ENCODE measurements at places on chromosomes 16 and 17.

GRCh38 chr16:57039148-57039812, 49.9 kb downstream of the NLRC5 start:
- DNase-seq = no peak

DNA sequence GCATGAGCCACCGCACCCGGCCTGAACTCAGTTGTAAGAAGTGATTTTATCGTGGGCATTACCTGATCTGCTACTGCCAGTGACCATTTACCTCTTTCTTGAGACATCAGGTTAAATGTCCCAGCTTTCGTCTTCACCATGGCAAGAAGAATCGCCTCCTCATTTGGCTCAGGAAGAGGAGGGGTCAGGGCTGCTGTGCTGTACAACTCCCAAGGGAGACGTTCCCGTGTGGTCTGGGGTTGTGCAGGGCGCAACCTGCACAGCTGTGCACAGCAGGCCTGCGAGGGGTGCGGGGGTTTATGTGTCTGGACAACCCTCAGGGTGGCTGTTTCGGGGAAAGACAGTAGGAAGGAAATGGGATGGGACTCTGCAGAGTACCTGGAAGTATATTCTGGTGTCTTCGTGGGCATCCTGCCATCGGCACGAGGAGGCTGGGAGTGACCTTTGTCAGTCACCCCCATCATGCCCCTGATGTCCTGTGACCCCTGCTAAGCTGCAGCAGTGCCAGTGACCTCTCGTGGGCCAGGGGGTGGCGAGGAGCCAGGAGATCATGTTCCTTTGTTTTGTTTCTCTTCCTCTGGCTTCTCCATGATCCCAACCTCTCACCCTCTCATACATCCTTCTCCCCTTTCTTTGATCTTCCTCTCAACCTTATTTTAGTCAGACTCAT, 27.3 kb downstream of the CIBAR2 start:
- DNase-seq = no peak

DNA sequence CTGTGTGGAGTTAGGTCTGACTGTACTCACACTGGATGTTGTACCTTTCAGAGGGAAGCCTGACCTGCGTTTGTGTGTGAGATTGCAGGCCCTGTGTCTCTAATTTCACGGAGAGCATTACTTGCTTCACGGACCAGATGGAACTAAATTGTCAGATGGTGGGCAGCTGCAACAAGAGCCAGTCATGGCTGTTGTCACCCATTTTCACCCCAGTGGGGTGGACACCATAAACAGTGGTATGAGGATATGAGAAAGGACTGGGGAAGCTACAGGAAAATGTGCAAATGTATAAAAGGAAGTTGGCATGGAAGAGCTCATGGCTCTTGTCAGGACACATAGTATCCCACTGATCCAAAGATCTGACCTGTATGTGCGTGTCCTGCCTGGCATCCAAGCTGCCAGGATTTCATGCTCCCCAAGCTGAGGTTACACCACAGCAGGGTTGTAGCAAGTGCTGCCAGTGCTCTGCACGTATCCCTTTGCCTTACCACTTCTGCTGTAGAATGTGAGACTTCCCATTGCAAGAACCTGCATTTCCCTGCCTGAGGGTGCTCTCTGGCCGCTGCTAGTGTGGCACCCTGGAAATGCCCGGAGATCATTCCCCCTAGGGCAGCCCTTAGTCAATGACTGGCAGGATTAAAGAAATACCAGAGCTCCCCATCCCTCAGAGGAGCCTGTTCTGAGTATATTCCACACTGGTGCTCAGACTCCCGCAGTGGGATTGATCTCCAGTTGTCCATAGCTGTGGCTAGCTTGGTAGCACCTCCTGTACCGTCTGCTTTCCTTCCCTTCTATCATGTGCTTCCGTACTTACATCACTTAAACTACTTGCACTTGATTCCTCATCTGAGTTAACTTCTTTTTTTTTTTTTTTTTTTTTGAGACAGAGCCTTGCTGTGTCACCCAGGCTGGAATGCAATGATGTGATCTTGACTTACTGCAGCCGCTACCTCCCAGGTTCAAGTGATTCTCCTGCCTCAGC, 70.4 kb upstream of the TANC2 start:
- no peak for DNase-seq

- no peak for DNase-seq
Observed at GRCh38 chr17:58409432-58409831, 7.9 kb downstream of the RNF43 start.

DNA sequence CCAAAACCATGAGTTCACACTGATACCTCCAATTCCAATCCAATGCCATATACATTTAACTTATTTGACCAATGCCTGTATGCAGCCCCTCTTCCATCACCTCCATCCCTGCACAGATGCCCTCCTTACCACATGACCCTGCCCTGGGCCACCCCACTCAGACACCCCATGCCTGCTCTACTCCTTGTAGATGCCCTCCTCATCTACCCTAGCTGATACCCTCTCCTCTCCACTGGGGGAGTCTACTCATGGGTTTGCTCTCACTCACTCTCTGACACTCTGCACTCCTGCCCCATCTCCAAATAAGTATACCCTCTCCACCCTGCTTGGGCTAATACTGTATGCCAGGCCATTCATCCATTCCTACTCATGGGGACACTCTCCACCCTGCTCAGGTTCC, 16.0 kb upstream of the CMTM4 start:
- no peak for DNase-seq

DNA sequence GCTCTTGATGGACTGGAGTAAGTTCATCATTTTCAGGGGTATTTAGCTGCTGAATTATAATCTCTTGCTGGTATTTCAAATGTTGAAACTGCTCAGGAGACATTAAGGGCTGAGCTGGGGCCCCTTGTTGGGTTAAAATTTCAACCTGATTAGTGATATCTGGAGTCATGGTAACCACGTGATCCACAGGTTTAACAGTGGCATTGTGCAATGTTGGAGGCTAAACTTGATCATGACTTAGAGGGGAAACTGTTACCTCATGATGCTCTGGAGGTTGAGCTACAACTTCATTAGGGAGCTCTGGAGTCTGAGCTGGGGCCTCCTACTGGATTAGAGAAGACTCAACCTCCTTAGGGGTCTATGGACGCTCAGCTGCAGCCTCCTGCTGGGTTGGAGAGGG, 17.2 kb upstream of the MPP2 start:
- no peak for DNase-seq

DNA sequence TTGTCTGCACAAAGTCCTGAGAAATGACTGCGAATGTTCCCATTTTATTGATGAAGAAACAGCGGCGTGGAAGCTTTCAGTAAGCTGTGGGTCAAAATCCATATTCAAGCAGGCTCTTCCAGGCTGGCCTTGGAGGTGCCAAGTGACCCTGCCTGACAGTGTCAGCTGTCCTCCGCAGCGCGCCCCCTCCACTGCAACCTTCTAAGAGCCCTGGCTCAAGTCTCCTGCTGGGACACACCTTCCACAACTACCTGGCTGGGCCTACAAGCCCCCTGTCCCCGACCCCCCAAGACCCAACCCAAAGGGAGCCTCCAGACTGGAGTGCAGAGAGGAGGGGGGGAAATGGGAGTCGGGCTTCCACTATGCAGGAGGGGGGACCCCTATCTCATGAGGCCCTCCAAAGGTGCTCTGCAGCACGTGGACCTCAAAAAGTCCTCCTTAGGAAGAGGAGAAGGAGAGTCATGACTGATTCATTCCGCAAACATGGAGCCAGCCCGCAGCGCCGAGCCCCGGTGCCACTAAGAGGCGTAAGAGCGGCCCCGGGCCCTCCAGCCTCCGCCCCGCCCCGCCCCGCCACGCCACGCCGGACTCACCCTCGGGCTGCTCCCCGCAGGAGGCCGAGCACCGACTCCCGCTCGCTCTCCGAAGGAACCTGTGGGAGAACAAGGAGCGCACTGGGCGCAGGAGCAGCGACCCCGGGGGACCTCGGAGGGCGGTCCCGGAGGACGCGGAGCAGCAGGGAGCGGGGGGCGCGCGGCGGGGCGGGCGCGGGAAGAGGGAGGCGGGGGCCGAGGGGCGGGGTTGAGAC, 574 bp downstream of the MPP3 start:
- DNase-seq = peak; percentile 17

- DNase-seq = no peak
Observed at GRCh38 chr17:8332688-8333087, 7.0 kb upstream of the ODF4 start.

DNA sequence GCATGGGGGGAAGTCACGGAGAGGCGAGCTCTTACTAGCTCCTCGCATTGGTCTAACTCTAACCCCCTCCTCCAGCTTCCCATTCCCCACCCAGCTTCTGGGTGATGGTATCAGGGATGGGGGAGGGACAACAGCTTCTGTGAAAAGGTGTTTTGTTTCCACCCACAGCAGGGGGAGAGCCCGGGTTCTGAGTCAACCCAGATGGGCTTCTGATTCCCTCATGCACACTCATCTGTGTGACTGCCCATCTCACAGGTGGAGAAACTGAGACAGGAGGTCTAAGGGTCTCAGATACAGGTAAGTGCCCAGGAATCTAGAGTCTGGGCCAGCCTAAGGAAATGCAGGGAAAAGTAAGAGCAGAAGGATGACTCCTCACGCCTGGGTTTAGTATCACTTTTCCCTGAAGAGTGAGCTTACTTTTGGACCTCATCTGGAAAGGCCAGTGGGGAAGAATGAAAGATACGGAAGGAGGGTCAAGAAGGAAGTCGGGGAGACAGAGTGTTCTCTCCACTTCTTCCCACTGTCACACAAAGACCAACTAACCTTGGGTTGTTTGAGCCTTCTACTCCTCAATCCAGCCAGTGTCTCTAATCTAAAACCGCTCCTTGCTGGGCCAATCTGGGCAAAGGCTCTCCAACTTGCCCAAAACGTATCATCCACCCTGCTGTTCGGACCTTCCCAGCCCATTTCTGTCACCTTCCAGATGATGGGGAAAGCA, 3.1 kb upstream of the TLCD2 start:
- no peak for DNase-seq

DNA sequence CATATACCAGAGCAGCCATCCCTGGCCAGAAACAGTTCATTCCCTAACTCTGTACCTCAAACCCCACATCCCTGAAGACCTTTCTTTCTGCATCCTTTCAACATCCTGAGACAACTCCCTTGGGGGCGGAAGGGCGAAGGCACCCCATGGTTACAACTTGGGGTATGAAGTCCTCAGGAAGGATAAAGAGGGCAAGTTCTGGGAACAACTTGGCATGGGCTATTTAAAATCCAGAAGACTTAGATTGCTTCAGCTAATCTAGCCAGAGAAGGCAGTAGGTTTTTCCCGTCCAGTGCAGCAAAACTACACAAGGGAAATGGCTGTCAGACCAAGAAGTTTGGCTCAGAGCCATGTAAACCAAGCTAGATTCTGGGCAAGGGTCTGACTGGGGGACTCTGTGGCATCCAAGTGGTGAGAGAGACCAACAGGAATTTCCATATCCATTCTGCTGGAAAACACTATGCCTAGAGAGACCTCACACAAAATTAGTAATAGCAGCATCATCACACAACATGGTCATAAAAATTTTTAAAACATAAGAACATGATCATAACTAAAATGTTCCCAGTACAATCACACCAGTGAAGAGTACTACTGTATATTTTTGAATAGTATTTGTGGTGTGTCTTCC, 113.2 kb downstream of the CDYL2 start:
- DNase-seq = no peak

DNA sequence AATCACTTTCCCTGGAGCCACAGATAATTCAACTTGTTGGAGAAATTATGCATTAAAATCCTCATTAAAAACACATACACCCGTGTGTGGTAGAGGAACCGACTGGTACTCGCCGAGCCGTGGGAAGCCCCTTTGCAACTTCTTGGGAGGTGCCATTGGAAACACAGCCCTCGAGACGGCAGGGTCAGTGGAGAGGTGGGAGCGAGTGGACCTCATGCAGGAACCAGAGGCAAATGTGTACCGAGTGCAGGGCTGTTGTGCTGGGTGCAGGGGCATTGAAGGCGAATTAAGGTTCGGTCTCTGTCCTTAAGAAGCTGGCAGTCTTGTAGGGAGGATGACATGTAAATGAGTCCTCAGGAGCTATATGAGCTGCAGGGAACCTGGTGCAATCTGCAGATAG, 318.3 kb downstream of the CPPED1 start:
- DNase-seq = no peak

GRCh38 chr17:81402981-81403467, 7.8 kb downstream of the BAHCC1 start:
- no peak for DNase-seq

DNA sequence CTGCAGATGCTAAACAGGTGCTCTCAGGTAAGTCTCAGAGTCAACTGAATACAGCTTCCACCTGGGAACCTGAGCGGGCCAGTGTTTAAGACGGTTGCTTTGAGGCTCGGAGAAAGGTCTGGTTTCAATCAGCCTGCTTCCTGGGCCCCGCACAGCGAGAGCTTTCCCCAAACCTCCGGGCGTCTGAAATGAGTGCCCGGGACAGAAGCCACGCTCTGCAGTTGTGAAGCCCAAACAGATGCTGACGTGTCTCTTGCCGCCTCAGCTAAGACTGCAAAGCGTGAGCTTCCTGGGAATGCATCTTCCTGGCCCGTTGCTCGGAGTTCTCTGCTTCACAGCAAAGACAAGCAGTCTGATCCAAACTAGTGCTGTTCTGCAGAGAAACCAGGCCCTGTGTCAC, 36.7 kb downstream of the PLXDC1 start:
- DNase-seq = no peak

DNA sequence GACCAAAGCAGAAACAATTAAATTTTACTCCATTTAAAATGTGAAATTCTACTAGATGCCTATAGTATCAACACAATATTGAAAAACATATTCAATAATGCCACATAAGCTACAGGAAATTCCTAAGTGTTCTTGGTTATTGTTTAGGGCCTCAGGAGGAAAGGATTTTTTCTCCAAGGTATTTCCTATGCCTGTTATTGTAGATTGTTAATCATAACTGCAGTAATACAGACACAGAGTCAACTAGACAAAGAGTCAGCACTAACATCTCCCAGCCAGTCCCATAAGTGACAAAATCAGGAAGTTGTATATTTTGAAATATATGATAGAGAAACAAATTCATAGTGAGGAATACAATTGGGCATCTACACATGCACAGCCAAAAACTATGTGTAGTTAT, 782.7 kb upstream of the KIF2B start:
- DNase-seq = no peak

DNA sequence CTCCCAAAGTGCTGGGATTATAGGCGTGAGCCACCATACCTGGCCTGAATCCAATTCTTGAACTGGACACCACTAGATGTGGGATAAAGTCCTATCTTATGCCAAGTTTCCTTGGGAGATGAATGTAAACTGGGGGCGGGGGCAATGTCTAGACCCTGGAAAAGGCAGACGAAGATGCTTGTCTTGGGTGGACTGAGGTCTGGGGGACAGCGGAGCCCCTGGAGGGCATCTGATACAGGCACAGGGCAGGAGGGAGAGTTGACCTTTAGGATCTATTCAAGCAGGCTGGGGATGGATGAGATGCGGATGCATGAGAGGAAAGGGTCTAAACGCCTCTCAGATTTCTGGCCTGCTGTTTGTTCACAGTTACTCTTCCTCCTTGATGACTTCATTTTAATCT, 11.7 kb downstream of the C1QTNF1 start:
- no peak for DNase-seq

GRCh38 chr16:27340654-27341053, 26.9 kb downstream of the IL4R start:
- DNase-seq = no peak

DNA sequence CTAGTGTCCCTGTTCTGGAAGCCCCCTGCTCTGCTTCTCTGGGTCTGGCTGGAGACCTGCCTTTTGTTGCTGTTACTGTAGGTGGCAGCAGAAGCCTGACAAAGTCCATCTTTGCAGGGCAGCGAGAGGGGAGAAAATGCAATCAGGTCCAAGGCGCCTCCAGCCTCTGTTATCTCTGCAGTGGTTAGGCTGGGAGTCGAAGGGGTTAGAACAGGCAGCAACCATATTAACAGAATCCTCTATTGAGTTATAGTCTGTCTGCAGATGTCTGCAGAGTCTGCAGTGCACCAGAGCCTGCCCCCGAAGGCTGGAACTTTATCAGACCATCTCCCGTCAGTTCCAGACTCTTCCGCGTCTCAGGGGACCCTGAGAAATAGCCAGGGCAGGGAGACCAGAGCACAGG, 404.9 kb upstream of the EEF2KMT start:
- DNase-seq = no peak
